ENCODE measurements at places on chromosomes 7 and 10.

- no peak for DNase-seq
These were observed 53.0 kb upstream of the RNF148 start for GRCh38 chr7:122755696-122756095.

DNA sequence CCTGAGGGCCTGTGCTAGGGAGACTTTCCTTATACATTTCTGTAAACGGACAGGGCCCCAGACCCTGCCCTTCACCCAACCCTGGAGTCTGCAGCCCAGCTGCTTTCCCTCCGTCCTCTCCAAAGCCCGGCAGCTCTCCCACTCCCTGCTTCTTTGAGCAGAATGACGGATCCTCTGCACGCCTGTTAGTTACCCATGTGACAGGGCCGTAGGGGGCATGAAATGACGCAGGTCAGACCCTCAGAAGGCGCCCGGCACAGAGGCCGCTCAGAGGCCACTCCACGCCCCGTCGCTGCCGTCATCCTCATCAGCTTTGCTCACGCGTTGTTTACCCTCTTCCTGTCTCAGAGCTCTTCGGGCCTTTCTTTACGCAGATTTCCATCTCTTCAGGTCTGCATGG is 60.2 kb upstream of the MKRN1 start:
- DNase-seq, result no peak

DNA sequence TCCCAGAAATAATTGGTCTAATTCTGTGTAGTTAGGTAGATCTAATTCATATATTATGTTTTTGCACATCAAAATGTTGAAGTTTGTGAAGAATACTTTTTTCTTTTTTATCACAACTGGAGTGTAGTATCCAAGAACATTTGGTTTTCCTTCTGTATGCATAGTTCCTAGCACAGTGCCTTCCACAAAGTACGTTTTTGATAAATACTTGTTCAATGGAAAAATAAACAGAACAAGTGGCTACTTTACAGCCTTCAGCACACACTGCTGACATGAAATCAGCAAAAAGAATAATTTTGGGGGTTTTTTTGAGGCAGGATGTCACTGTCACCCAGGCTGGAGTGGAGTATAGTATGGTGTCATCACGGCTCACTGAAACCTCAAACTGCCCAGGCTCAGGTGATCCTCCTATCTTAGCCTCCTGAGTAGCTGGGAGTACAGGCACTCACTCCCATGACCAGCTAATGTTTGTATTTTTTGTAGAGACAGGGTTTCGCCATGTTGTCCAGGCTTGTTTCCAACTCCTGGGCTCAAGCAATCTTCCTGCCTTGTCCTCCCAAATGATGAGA is 27.9 kb downstream of the TARP start:
- no peak for DNase-seq

DNA sequence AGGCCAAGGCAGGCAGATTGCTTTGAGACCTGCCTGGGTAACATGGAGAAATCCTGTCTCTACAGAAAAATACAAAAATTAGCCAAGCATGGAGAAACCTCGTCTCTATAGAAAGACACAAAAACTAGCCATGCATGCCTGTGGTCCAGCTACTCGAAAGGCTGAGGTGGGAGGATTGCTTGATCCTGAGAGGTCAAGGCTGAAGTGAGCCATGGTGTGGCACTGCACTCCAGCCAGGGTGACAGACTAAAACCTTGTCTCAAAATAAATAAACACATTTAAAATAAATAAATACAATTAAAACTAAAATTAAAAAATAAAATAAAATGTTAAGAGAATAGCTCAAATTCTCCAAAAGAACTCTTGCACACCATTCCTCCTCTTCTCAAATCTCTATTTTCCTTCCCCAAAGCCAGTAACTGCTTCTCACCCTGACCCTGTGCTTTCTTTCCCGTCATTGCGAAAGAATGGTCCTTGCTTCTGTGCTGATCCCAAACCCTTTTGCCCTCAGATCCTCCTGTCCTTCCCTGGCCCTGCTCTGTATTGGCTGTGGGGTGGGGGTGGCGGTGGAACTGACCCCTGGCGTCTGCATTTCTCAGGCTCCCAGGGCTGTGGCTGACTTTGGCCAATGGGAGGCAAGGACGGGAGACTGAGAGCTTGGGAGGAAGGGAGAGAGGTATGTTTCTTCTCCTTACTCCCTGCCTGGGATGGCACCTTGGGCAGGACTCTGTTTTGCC is 12.4 kb downstream of the SRGN start:
- no peak for DNase-seq

DNA sequence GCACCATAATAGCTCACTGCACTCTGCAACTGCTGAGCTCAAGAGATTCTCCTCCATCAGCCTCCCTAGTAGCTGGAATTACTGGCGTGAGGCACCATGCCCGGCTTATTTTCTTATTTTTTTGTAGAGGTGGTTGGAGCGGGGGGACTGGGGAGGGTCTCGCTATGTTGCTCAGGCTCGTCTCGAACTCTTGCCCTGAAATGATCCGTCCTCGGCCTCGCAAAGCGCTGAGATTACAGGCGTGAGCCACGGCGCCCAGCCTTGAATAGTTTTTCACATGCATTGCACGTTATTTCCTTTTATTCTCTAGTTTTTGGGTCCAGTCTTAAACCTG is 526 bp upstream of the LAMTOR4 start:
- DNase-seq, result no peak

Measured in activated CD4-positive, CD25-positive, alpha-beta regulatory T cell treated with anti-CD3 and anti-CD28 coated beads, Interleukin-2, amount 50 U/mL, for 16 hours (primary cell).